Anterior cingulate cortex (tissue), 58 donors: ENCODE measurements at places on chromosomes 2 and 18.

- no peak for DNase-seq
Observed at GRCh38 chr2:15359716-15360531, 201.2 kb downstream of the NBAS start.

GRCh38 chr2:53949457-53949856 lies 21.3 kb downstream of the PSME4 start:
- no peak for DNase-seq

DNA sequence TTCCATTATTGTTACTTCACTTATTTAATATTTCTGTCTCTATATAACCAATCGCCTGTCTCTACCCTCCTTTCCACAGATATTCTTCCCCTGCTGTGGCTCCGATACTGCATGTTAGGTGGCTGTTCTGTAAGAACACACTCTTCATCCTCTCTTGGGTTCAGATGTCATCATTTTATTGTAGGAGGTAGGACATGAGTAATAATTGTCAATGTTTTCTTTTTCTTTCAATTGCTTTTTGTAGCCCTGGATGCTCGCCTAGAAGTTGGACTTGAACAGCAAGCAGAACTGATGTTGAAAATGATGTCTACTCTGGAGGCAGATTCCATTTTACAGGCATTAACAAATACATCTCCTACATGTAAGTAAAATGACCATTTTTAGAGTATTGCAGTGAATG lies 128.6 kb downstream of the BIRC6 start:
- no peak for DNase-seq

DNA sequence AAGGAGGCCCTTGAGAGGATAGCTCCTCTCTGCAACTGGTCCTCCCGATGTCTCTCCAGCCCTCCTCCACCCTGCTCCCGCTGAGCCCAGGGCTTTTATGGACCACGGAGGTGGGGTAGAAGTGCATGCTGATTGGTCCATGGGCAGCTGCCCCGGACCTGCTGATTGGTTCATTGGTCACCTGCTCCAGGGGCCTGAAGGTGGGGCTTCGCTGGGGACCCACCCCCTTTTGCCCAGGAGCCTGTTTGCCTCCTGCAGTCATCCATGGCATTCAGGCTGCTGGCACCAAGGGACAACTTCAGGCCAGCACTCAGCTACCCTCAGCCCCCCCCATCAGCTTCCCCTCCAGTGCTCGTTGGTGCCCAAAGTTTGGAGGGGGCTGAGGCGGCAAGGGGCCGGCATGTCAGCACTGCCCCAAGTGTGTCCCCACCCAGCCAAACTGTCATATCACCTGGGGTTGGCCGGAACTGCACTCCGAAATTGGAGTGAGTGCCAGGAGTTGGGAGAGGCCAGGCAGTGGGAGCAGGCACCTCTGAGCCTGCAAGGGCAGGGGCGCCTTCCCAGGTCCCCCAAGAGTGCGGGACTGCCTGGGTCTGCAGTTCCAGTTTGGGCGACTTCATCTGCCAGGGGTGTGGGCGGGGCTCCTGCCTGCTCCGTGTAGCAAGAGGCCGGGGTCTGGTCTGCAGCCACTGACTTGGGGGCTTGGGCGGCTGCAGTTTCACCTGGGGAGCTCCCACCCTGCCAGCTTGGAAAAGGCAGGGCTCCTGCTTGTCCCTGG lies 288.9 kb downstream of the RDH14 start:
- DNase-seq = no peak

GRCh38 chr2:231646476-231646875 lies 53.8 kb downstream of the TEX44 start:
- no peak for DNase-seq

GRCh38 chr2:8144785-8145184 lies 537.1 kb upstream of the ID2 start:
- DNase-seq = no peak

- no peak for DNase-seq
Observed at GRCh38 chr2:80852808-80853139, 548.2 kb upstream of the LRRTM1 start.

DNA sequence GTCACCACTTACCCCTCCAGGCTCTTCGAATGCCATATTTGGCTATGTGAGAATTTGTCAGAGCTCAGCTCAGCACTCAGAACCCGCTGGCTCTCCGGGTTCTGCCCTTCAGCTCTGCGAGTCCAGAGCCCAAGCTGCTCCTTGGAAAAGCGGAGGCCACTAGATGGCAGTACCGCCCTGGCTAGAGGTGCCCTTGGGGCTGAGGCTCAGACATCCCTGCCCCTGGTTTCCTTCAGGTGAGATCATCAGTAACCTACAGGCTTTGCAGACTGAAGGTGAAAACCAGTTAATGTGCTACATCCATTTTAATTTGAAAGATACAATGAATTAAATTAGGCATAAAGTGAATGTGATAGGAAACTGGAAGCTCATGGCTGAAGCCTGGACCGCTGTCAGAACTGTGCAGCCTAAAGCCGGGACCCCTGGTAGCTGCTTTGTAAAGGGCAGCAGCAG lies 285.6 kb downstream of the AGAP1 start:
- DNase-seq = no peak

DNA sequence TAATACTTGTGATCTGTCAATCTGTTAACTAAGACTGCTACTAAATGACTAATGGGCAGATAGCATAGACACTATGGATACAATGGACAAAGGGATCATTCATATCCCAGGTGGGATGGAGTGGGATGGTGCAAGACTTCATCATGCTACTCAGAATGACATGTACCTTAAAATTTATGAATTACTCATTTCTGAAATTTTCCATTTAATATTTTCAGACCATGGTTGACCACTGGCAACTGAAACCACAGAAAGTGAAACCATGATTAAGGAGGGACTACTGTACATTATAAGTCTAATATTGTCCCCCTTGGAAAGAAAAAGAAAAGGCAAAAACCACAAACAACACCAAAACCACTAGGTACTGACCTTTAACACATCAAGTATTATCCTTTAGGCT lies 247.0 kb upstream of the SYT4 start:
- DNase-seq = no peak

DNA sequence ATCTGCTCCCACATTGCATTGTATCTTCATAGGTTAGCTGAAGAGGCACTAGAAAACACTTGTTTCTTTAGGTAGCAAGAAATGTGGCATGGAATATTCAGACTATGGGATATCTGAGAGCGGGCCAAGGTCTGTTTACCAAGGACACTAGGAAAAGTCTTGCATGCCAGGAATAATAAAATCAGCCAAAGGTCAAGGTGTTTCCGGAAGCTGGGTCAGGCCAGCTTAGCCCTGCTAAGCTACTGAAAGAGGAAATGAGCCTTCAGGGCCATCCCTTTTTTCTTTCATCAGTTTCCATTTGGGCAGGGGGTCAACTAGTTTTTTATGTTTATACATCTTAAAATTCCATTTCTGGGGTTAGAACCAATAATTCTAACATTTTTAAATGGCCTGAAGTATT lies 101.1 kb downstream of the DPP4 start:
- DNase-seq = no peak

- no peak for DNase-seq
Observed at GRCh38 chr2:177244244-177244771, 20.2 kb downstream of the NFE2L2 start.

- DNase-seq = no peak
Observed at GRCh38 chr2:85758361-85759256, 4.8 kb downstream of the ATOH8 start.

GRCh38 chr18:63320123-63320974 lies 780 bp upstream of the BCL2 start:
- DNase-seq = peak; percentile 63

- no peak for DNase-seq
Observed at GRCh38 chr2:145169285-145169684, 649.4 kb upstream of the ZEB2 start.

GRCh38 chr2:224263571-224264043 lies 138.3 kb downstream of the FAM124B start:
- no peak for DNase-seq

GRCh38 chr2:231037202-231037730 lies at the start of gene C2orf72:
TSS of gene C2orf72 (plus strand) at chr2:231037523. CDS start at chr2:231037566, 43 bp downstream.
- DNase-seq = peak; percentile 35

- DNase-seq = peak; percentile 67
Observed at GRCh38 chr2:159615367-159616285, 722 bp downstream of the BAZ2B start.

DNA sequence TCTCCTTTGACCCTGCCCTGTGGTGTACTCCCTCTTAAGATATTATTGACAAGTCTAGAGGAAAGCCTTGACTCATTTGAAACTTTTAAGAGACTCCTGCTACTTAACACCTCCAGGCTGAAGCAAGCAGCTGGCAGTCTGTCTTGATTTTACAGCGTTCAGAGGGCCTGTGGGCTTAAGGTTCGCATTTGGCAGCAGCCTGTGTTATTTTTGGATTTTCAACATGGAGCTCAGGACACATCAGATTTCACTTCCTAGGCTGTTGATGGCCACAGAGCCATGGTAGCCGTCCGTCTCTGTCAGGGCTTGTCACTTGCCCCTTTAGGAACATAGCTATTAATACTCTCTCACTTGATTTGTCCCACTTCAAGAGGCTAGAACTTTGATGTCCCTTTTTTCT lies 73.6 kb downstream of the VWA3B start:
- no peak for DNase-seq

DNA sequence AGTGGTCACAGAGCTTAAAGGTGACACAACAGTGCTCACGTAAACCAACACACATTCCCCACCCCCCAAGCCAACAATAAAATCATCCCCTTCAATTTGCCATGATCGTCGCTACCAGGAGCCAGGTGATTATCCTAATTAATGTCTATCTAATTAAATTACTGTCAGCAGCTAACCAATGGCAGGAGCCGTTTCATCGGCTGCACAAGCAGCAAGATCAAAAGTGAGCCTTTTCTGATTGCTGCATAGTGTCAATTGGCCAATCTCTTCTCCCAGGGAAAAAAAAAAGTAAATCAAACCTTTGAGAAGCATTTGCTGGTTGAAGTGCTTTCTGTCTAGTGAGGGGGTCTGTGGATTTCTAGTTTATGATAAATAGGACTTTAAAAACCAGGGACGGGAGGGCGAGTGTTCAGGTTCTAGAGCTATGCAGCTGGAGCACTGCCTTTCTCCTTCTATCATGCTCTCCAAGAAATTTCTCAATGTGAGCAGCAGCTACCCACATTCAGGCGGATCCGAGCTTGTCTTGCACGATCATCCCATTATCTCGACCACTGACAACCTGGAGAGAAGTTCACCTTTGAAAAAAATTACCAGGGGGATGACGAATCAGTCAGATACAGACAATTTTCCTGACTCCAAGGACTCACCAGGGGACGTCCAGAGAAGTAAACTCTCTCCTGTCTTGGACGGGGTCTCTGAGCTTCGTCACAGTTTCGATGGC lies at the start of gene TBR1:
TSS of gene TBR1 (plus strand) at position 311 of the 721 bp plus-strand sequence. CDS start at position 425, 114 bp downstream.
- no peak for DNase-seq

DNA sequence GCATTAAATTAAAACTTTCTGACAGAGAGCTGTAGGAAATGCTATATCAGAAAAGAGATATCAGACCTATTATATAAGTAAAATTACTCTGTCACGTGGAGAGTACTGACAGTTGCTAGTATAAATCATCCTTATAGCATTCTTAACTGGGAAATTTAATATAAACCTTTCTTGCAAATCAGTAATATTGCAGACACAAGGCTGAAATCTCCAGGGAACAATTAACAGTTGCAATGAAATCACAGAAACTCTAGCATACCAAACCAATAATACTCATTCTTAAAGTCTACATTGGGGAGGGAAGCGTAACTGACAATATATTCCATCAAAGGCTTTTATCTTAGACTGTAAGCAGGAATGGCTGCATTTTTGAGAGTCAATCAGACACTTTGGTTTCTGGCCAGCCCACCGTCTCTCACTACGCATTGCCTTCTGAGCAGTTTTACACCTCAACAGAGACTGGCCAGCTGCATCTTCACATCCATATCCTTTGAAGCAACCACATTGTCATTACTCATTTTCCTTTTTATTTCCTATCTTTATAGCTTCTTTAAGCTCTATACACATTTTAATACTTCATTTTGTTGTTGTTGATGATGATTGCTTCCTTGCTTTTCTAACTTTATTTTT lies 536.0 kb upstream of the CDH2 start:
- DNase-seq = no peak

- no peak for DNase-seq
Observed at GRCh38 chr2:189662669-189663226, 1.5 kb downstream of the ASNSD1 start.

DNA sequence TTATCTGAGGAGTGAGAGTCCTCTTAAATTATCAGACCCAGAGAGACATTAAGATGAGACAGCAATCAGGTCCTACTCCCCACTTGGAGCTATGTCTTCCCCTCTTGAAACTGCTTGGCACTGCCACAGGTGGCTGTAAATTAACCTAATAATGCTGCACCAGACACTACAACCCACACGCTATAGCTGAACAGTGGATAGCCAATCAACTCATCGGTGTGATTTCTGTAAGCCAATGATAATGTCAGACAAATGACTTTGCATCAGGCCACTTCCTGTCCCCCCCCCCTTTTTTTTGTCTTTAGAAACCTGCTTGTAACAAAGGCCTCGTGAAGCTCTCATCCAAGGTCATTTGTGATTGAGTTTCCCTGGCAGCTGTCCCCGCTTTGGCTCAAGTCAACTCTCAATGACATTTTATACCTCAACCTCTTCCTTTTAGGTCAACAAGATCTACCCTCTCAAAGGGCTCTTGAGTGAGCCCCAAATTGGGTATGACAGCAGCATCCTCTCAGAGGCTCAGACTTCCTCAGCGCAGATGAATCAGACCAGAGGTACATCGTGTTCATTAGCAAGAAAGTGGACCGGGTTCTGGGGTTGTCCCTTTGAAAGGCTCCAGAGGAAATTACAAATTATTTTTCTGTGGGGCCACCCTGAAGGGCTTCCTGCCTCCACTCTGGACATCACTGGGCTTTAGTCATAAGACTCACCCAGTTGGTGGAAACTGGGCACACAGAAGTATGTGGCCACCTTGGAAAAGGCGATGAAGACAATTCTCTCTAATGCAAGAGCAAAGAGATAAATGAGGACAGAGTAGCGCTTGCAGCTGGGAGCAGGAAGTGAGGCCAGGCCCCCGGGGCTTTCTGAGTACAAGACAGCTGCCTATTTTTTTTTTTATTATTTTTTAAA lies 73.6 kb downstream of the COPS8 start:
- DNase-seq = no peak

GRCh38 chr2:28340312-28341202 lies 52.1 kb upstream of the FOSL2 start:
- no peak for DNase-seq

GRCh38 chr18:80213182-80213581 lies 34.1 kb downstream of the PARD6G start:
- no peak for DNase-seq

DNA sequence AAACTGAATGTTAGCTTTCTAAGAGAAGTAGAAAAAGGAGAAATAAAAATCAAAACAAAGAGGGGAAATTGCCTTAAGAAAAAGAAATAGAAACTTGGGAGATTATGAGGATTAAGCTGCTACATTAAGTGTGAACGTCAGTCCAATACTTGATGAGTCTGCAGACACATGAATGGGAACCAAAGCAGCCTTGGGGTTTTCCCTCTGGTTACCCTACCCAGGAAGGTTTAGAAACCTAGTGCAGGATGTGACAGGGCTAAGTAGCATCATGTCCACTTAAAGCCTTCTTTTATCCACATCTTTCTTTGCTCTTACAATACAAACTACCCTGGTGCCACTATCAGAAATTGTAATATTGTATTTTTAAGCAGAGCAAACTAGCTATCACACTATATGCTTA lies 22.3 kb downstream of the SLC35F5 start:
- DNase-seq = no peak
